Uterus (tissue), 4 donors: ENCODE measurements at places on chromosomes 3 and 15. TPM values are rescaled to one million over a fixed set of nuclear protein-coding genes. Genes with fewer than 3 reads are reported as not detected.

DNA sequence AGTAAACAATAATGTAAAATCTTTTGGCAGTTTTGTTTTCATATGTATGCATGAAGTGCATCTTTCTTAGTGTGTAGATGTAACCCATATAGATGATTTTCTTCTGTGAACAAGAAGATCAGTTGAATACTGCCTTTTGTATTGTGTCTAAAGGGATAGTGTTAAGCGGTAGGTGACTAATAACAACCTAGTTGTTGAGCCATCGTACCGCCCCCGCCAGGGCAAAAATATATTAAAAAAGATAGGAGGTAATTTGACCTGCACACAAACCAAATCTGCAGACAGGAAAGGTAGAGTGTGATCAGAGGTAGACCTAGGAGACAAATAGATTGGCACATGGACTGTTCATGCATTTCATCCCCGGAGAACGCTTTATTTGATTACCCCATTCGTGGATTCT lies 3.3 kb upstream of the GMNC start:
- no peak for DNase-seq

CCDC191 gene
- total RNA-seq = 4.4 TPM

- no peak for DNase-seq
These were observed 98.8 kb downstream of the TGFBR2 start for GRCh38 chr3:30704931-30705890.

FYCO1 gene
- 74.4 TPM for total RNA-seq

GRCh38 chr3:177778633-177779032 lies 581.4 kb upstream of the TBL1XR1 start:
- no peak for DNase-seq

GRCh38 chr15:60582370-60583036 lies 103.6 kb upstream of the ICE2 start:
- no peak for DNase-seq

ZNF148 gene
- 93.1 TPM for total RNA-seq

DNA sequence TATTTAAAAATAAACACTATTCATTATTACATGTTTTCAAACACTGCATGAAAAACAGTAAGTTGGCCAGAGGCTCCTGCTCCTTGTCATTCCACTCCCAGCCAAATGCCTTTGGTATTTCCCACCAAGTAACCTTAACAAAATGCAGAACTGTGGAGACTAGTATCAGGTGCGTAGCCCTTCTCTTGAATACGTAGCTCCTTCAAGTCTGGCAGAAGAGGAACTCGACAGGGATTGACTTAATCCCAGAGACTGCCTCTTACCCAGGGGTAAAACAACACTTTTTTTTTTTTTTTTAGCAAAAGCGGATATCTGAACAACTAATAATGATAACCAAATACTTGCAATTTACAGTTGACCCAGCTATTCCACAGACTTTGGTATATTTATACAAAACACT lies 738 bp downstream of the COMMD2 start:
- DNase-seq = no peak

DNA sequence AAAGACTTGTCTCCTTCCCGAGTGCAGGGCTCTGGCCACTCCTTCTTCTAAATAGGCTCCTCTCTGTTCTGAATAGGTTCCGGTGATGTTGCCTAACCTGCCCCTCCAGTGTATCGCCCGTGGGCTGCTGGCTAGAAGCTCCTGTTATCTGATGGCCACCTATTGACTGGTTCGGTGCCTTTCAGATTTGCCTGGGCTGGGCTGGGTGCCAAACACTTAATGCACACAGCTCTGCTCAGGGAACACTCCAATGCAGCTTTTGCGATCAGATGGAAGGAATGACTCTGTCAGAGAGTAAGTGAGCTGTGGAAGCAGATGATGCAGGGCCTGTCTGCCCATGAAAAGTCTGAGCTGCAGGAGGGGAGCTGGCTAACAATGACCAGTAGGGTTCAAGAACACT lies 112.9 kb downstream of the CORO2B start:
- no peak for DNase-seq

DNA sequence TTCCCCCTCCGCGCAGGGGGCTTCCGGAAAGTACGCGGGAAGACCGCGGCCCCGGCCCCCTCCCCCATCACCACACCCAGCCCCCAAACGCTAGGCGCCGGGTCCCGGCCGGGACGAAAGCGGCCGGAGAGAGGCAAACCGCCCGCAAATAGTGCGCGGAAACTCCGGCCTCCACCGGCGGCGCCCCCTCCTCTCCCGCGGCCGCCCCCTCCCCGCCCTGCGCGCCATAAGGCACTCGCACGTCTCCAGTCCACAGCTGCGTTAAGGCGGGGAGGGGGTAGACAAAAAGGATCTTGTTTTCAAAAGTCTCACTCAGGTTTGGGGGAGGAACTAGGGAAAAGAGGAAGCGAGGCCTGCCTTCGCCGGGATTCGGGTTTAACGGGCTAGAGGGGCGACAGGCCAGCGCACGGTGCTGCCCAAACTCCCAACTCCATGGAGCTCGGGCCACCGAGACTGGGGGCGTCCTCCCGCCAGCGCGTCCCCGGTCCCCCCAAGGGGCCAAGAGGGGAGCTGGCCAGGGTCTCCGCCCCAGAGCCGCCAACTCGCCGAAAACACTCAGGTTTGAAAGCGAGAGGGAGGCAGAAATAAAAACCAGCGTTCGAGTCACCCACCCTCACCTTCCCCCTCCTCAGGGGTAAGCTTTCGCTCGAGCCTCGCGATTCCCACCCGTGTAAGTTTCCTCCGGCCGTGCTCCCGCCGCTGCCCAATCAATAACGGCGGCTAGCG lies 1.8 kb downstream of the ANP32A start:
- peak; percentile 45 for DNase-seq

DNA sequence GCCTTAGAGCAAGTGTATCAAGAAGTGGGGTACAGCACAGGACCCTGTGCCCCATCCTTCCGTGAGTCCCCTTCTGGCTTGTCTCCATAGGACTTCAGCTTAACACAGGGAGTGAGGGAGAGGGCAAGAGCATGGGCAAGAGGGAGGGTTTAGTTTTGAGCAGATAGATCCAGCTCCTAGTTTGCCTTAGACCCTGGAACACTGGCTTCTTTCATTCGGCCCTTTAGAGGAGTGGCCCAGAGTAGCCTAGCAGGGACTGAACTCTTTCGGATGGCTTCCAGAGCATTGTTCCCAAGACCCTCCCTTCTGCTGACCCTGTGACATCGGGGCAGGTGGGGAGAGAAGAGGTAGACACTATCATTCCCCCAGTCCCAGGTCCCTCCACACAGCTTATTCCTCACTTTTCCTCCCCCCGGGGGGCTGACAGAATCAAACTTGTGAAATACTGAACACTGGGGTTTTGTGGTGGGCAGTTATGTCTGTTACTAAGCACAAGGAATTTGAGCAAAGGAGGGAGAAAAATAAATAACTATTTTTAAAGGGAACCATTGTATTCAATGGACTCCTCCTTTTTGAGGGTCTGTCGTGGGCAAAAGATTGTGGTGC lies 289.6 kb upstream of the C2CD4B start:
- no peak for DNase-seq

PP2D1 gene
- not detected for total RNA-seq

PLA2G4E gene
- total RNA-seq = not detected

GRCh38 chr3:159840703-159841299 lies 147.8 kb upstream of the IL12A start:
- no peak for DNase-seq

ACOX2 gene
- 29.0 TPM for total RNA-seq

DNA sequence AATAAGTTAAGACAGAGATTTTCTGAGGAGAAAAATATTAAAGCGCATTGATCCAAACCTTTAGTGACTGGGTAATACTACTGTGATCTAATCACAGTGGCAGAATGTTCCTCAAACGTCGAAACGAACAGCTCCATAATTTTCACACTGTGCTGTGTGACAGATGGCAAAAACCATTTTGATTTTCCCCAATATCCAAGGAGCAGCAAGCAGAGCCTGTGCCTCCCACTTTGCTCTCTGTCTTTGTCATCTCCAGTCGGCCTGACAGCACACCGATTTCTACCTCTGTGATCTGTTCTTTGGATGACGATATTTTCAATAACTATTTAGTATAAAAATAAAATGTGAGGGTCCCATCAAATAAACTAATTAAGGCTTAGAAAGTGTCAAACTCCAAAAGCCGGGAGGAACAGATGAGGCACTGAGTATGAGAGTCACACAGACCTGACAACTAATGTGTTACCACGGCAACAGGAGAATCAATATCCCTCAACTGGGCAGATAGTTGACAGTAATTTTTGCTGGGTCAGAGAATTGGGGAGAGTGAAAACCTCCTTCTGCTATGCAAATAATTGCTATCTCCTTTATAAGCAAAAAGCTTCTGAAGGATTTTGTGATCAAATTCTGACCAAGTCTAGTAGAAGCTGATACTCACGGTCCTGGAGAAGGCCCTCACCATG lies 489.1 kb upstream of the CFAP20DC start:
- no peak for DNase-seq

ARGFX gene
- not detected for total RNA-seq

DNA sequence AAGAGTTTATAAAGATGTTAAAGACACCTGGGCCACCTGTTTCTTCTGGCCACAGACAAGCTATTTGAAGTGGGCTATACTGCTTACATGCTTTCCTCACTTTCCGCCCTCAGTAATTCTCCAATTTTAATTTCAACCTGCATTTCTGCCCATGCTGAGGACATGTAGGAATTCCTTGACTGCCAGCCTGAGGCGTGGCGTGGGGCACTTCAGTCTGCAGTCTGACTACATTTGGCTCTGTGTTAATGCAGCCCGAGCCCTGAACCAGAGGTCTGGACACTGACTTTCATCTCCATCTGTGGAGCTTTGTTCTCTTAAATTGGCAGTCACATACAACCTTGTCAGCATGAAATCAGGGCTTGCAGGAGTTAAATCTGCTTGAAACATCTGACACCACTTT lies 8.5 kb downstream of the UQCC5 start:
- no peak for DNase-seq

GRCh38 chr3:148008591-148008990 lies 599.4 kb downstream of the ZIC1 start:
- DNase-seq = no peak

NANOGP8 gene
- 2.8 TPM for total RNA-seq

GRCh38 chr3:189512039-189512438 lies 119.2 kb upstream of the TP63 start:
- no peak for DNase-seq

DNA sequence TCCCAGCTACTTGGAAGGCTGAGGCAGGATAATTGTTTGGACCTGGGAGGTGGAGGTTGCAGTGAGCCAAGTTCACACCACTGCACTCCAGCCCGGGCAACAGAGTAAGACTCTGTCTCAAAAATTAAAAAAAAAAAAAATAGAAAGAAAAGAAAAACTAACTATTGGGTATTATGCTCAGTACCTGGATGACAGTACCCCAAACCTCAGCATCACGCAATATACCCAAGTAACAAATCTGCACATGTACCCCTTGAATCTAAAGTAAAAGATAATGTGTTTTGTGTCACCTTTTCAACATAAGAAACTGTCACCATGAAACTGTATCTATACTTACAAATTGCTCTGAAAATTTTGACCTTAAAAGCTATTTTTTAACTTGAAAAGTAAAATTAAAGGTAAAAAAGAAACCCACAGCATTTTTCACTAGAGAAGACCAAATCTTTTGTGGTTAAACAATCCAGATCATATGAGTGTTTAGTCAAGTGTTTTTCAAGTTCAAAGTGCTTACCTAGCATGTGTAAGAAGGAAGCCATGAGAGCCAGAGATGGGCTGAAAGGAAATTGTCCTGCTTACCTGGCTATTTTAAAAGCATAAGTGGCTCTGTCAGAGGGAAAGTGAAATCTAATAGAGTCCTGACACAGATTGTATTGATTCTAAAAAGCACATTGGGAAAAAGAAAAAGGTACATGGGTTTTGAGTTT lies 50.5 kb downstream of the MYO1E start:
- DNase-seq = no peak

PARP9 gene
- total RNA-seq = 80.7 TPM

SCN10A gene
- total RNA-seq = not detected

DNA sequence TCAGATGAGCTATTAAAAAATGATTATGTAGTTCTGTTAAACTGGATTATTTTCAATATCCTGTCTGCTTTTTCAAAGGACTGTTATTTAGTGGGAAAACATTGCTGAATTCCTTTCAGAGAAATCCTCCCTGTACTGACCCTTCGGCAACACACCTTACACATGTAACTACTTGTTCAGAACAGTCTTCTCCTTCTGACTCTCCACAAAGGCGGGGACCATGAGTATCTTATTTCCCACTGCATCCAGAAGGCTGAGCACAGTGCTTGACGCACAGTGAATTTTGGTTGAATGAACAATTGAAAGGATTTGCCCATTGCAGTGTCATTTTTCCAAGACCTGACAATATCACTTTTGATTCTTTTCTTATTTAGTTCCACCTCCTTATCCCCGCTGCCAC lies 23.1 kb upstream of the CFAP161 start:
- no peak for DNase-seq

DNA sequence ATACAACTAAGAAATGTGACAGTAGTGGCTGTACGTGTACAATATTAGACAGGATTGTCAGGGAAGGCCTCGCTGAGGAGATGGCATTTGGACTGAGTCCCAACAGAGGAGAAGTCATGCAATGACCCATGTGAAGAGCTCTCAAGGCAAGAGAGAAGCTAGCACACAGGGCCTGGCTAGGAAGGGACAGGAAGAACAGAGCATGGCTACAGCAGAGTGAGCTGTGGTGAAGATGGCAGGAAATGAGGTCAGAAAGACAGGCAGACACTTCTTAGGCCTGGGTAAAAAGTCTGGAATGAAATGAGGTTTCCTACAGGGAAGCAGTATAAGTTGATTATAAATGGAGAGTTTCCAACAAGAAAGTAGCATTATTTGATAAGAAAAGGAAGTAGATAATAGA lies 33.2 kb upstream of the LEKR1 start:
- no peak for DNase-seq

MEGF11 gene
- total RNA-seq = not detected

SYNPR gene
- total RNA-seq = 1.7 TPM

ARHGAP11A gene
- not detected for total RNA-seq

DNA sequence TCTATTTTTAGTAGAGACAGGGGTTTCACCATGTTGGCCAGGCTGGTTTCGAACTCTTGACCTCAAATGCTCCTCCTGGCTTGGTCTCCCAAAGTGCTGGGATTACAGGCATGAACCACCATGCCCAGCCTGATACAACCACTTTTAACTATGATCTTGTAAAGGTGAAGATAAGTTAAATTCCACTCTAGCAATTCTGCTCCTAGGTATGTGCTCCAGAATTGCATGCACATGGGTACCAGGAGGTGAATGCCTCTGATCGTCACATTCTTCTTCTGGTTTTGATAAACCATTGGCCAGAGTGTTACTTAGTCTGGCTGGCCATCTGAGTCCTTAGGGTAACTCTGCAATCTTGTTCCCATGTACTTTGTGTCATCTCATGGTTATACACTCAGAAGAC lies 22.3 kb downstream of the CSPG5 start:
- DNase-seq = no peak

DNA sequence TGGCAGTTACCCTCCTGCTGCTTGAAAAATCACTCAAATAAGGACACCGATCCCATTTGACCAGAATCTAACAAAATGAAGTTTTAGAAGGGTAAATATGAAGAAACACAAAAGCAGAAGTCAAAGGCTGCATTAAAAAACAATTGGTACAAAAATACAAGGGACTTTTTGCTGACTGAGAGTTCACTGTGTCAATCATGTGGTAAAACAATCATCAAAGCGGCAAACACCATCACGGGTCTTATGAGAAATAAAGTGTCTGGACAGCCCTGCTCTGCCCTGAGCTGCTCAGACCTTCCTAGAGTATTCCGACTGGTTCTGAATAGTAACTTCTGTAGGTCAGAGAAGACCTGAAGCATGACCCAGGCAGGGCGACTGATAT lies 137.2 kb upstream of the RAD18 start:
- no peak for DNase-seq
